ENCODE measurements at places on chromosomes 11 and 22. TPM values are rescaled to one million over a fixed set of nuclear protein-coding genes. Genes with fewer than 3 reads are reported as not detected.

The ACTN3 gene
- total RNA-seq, result 0.12 TPM

The GALNT18 gene
- total RNA-seq, result 20.0 TPM

The HEPN1 gene
- total RNA-seq, result not detected

The NFAM1 gene
- total RNA-seq, result 3.9 TPM

The OR8D4 gene
- total RNA-seq, result not detected

The APLNR gene
- 4.0 TPM for total RNA-seq

GRCh38 chr11:124627546-124627945, 4.9 kb downstream of the TBRG1 start:
- DNase-seq, result no peak

DNA sequence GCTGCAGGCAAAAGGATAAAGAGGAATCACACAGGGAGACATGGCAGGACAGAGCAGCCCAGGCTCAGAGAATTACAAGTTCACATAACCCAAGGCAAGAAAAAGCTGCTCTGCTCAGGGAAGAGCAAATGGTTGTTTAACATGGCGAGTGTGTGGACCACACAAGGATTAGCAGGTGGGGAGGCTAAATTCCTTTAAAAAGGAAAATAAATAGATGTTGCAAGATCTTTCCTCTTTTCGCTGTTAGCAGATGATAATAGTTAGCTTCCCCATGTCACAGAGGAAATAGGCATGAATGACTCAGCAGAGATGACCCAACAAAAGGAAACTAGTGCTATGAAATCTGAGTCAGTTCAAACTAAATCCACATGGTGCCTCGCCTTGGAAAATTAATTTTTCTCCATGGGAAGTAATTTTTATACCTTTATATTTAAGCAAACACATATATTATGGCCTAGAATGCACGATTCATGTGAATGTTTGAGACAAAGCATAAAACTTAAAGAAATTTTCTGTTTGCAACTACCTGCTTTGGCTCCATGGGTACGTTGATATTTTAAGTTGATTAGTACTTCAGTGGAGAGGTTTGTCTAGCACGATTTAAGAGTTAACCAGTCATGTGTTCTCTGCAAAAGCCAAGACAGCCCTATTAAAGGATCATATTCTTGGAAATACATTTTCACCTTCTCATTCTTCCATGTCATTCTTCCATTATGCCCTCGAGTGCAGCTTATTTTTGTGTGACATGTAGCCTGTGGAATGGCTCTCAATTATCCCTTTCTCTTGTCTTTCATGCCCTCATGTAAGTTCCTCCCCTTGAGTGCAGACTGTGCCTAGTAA, 38.5 kb upstream of the FJX1 start:
- peak; percentile 11 for DNase-seq

GRCh38 chr22:45490836-45491235, 11.8 kb upstream of the FBLN1 start:
- DNase-seq, result no peak

- no peak for DNase-seq
Measured at GRCh38 chr11:95415837-95416304, 184.9 kb upstream of the SESN3 start.

- peak; percentile 90 for DNase-seq
Measured at GRCh38 chr11:68003846-68004550, at the start of gene UNC93B1. TSS of gene UNC93B1 (minus strand) at chr11:68004097. CDS start at chr11:68004043, 54 bp downstream.

DNA sequence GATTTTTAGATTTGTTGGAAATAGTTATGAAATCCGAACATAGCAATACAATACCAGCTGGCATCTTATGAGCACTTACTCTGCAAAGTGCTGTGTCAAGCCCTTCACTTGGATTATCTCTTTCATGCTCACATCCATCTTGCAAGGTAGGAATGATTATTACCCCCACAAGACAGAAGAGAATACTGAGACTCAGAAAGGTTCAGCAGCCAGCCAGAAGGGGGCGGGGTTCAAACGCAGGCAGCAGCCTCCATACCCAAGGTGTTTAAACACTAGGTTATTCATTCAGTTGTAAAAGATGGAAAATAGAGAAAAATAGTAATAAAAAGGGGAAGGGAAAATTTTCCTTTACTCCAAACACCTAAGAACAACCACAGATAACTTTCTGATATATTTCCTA, 158.5 kb downstream of the CCDC34 start:
- DNase-seq, result no peak

- DNase-seq, result no peak
Measured at GRCh38 chr11:2779499-2779980, 79.7 kb upstream of the KCNQ1OT1 start.

- no peak for DNase-seq
Measured at GRCh38 chr11:127485541-127485940, 485.0 kb upstream of the KIRREL3 start.

GRCh38 chr11:130832566-130833425, 83.5 kb downstream of the SNX19 start:
- no peak for DNase-seq

- no peak for DNase-seq
Measured at GRCh38 chr11:8315463-8315862, 51.8 kb upstream of the LMO1 start.
